ENCODE measurements at places on chromosomes 12 and 14.

DNA sequence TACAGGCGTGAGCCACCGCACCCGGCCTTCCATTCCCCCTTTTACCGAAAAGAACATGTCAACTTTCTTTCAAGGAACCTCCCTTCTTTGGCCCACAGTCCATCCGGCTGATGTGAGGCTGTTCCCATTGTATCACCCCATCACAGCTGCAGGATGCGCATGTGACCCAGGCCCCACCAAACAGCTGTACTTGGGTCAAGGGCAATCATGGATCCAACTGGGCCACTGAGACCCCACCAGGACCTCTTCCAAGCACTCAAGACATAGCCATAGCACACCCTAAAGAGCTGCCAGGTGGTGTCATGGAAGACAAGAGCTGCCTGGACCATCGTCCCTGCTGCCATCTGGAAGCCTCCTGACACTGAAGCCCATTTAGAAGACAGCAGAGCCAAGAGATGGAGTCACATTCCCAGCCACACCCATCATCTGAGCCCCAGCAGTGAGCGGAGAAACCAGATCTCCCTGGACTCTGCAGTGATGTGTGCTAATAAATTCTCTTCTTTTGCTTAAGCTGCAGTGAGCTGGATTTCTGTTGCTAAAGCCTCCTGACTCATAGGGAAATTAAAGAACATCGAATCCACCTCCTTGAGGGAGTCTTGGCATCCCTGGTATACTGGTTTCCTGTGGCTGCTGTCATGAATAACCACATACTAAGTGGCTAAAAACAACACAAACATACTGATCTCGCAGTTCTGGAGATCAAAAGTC, 105.6 kb downstream of the KSR2 start:
- DNase-seq = peak; percentile 49

DNA sequence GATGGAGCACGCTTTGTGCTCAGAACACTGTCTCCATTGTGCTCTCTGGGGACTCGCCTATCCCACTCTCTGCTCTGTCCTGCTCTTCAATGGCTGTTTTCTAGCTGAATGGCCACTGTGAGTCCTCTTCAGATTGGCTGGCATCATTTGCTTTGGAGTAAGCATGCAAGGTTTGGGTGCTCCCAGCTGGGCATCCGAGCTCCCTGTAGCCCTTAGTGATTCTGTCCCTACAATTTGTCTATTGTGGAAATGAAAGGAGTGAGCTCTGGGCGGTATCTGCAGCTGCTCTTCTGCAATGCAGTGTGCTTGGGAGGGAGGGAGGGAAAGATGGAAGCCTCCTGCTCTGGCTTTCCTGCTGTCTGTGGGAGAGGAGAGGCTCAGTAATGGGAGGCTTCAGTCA, 84.8 kb downstream of the SMOC1 start:
- no peak for DNase-seq

DNA sequence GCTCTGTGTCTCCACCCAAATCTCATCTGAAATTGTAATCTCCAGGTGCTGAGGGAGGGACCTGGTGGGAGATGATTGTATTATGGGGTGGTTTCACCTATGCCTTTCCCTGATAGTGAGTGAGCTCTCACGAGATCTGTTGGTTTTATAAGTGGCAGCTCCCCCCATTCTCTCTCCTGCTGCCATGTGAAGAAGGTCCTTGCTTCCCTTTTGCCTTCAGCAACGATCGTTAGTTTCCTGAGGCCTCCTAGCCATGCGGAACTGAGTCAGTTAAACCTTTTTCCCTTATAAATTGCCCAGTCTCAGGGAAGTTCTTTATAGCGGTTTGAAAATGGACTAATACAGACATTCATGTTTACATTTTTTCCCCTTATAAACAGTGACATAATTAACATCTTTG, 36.1 kb downstream of the PELI2 start:
- no peak for DNase-seq

- peak; percentile 19 for DNase-seq
These were observed 111.2 kb downstream of the ITPR2 start for GRCh38 chr12:26721800-26722199.

DNA sequence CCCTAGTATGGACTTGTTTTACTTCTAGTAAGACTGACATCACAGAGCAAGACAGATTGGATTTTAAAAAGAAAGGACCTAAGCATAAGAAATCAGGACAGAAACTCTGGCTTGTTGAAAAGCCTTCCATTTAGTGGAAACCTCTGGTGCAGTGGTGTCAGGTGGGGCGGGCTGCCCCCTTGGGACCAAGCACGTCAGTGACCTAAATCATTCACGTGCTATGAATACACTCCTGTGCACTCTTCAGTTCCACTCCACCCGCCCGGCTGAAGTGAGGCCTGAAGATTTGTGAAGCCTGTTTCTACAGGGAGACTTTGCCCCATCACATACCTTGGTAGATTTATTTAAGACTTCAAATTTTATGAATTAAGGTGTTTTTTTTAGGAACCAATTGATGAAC, 58.2 kb upstream of the STRN3 start:
- no peak for DNase-seq

All from EL (cell line).